Activated CD4-positive, alpha-beta T cell treated with anti-CD3 and anti-CD28 coated beads, Interleukin-2, amount 50 U/mL, for 1 hour (primary cell): ENCODE measurements at places on chromosomes 12 and 14.

GRCh38 chr12:108235197-108235984, 103.7 kb downstream of the CMKLR1 start:
- DNase-seq = no peak

- DNase-seq = no peak
These were observed 52.6 kb upstream of the RIC8B start for GRCh38 chr12:106721915-106722314.

DNA sequence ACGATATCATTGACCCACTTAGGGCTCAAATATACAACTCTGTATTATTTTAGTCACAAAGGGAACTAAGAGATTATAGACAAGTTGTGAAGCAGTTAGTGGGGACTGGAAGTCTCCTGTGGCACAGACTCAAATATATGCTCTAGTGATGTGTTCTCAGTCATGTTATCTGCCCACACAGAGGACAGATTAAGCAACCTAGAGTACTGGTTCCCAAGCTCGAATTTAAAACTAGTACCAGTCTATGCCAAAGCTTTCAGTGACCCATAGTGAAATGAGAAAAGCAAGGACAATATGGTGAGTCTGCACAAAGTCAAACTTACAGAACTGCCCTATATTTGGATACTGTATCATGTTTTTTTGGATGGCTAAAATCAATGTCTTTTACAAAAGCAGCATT, 389.3 kb downstream of the DIO2 start:
- DNase-seq = no peak

GRCh38 chr14:59123975-59124374, 64.5 kb upstream of the DAAM1 start:
- no peak for DNase-seq

- no peak for DNase-seq
These were observed 23.3 kb upstream of the MARK3 start for GRCh38 chr14:103361867-103362266.

GRCh38 chr12:53973236-53974042, 513 bp downstream of the HOXC11 start:
- DNase-seq = no peak

- no peak for DNase-seq
These were observed 113.0 kb downstream of the AACS start for GRCh38 chr12:125178222-125178621.

DNA sequence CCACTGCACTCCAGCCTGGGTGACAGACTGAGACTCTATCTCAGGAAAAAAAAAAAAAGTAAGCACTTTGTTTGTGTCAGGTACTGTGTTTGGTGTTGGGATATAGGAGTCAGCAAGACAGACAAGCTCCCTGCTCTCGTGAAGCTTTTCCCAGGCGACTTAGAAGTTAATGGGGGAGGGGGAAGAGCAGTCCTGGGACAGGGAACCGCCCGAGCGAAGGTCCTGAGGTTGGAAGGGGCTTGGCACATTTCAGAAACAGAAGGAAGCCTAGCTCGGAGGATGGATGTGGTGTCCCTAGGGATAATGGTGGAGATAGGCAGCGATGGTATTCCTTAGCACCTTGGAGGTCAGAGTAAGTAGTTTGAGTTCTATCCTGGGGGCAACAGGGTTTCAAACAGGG, 8.5 kb upstream of the COX6A1 start:
- DNase-seq = no peak

DNA sequence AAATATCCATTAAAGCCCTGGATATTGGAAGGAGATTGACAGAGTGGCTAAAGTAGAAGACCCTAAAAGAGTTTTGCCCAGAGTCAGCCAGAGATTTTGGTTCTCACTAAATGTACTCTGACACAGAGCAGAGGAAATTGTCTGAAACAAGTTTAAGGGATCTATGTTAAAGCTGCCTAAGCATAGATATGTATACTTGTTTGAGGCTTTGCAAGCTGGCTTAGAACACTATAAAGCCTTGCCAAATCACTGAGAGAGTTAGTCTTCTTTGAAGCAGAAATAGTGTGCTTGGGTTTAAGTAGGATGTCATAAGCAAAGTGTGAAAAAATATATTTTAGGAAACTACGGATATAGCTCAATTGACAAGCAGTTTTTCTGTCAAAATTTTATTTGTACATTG, 653.5 kb downstream of the FSCB start:
- no peak for DNase-seq

DNA sequence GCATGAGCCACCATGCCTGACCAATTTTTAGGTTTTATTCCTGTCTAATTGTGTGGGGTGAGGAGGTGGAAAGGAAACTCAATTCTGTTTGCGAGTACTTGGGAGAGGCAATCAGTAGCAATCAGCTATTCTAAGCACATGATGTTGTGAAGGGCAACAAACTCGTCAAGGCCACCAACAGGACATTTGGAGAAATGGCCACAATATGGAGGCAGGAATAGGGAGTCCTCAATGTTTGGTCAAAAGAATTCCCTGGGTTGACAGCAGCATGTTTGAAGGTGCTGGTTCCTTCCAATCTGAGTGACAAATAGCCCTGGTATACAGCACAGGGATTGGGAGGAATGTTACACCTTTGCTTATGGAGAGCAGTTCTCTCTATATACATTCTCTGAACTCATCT, 32.7 kb upstream of the USP44 start:
- DNase-seq = no peak

- DNase-seq = peak; percentile 80
These were observed 92.0 kb downstream of the SCARB1 start for GRCh38 chr12:124771462-124772288.

- DNase-seq = no peak
These were observed 89.4 kb downstream of the UNC79 start for GRCh38 chr14:93520053-93520607.

- no peak for DNase-seq
These were observed 123.8 kb downstream of the KCNH5 start for GRCh38 chr14:62921466-62921865.

- DNase-seq = no peak
These were observed 51.1 kb upstream of the SLC8A3 start for GRCh38 chr14:70239802-70240201.

DNA sequence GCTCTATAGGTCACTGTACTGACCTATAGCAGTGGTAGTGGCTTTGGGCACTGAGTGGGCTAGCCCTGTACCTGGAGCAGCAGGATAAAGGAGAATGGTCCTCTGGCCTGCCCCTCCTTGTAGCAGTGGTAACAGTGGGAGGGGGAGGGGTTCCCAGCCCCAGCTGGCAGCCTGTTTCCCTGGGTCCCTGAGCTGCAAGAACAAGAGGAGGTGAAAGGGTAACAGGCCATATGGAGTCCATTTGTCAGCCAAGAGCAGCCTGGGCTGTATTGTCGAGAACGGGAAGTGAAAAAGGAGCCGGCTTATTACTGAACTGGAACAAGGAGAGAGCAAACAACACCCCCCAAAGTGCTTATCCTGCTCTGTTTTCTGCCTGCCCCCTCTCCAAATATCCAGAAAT, 73.8 kb upstream of the SRSF5 start:
- DNase-seq = no peak

- no peak for DNase-seq
These were observed 29.0 kb upstream of the ELK3 start for GRCh38 chr12:96164951-96165811.

DNA sequence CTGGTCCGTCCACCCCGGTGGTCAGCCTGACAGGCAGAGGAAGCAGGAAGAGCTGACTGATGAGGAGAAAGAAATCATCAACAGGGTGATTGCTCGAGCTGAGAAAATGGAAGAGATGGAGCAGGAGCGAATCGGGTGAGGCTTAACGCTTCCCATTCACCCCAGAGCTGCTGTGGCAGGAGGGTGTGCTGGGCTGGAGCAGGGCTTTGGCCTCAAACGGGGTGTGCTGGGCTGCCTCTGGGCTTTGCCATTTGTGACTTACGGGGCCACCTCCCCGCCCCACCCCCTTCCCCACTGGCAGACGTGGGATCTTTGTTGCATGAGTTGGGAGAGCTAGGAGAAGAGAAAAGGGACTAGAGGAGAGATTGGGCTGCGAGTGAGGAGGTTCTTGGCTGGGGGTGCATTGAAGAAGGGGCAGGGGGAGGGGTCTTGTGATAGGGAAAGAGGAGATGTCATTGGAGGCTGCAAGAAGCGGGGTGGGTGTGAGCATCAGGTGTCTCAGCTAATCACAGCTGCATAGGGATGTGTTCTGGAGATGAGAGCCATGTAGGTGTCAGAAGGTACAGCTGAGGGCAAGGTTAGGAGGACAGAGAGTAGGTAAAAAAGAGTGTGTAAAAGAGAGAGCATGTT, 56.3 kb downstream of the RPH3A start:
- no peak for DNase-seq

GRCh38 chr12:81150382-81150781, 72.5 kb downstream of the ACSS3 start:
- no peak for DNase-seq

- DNase-seq = no peak
These were observed 205.4 kb downstream of the RASSF9 start for GRCh38 chr12:85630851-85631250.

- peak; percentile 19 for DNase-seq
These were observed 103.3 kb upstream of the FKBP4 start for GRCh38 chr12:2691345-2692071.

DNA sequence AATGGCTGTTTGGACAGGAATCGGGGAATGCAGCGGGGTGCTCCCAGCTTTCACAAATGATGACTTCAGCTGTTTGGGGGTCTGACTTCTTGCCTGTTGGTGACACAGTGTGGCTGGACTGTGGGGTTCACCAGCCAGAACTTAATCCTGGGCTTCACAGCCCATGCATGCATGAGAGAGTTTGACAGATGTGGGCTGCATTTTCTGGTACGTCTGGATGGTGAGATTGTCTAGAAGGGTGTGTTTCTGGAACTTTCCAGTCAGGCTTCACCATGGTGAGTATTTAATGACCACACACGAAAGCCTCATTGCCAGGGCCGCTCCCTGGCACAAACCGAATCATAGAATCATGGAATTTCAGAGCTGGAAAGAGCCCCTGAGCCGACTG, 29.6 kb downstream of the CHST11 start:
- no peak for DNase-seq

DNA sequence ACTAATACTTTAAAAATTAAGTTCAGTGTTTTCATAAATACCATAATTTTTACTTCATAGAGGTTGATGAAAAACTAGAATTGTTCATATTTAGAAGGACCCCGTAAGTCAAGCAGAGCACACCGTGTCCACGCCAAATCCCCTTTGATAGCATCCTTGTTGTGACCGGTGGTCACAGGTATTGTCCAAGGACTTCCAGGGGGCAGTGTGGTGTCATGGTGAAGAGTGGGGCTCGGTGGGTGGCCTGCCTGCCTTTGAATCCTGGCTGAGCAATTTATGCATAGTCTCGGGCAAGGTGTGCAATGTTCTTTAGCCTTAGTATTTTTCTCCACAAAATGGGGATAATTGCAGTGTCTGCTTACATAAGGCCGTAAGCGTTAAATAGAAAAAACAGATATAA, 169.9 kb downstream of the KTN1 start:
- DNase-seq = no peak

GRCh38 chr14:93712838-93713724, 75.2 kb downstream of the PRIMA1 start:
- DNase-seq = no peak

- DNase-seq = no peak
These were observed 27.0 kb upstream of the INSM2 start for GRCh38 chr14:35506927-35507326.

- DNase-seq = no peak
These were observed 119.5 kb downstream of the VEZT start for GRCh38 chr12:95337146-95337545.

DNA sequence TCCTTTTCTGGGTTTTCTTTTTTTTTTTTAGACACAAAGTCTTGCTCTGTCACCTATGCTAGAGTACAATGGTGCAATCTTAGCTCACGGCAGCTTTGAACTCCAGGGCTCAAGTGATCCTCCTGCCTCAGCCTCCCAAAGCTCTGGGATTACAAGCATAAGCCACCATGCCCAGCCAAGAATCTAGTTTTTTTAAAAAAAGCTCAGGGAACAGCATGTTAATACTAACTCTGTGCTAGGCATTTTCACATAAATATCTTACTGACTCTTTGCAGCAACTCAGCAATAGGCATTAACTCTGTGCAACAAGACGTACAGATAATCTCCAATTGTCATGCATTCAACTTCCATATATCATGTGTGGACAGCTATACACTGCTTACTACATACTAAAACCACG, 97.4 kb downstream of the LLPH start:
- DNase-seq = no peak

- no peak for DNase-seq
These were observed 62.8 kb upstream of the CCDC91 start for GRCh38 chr12:28127455-28127854.
